Inflammatory macrophage treated with lipopolysaccharide for 4 hours (primary cell): ENCODE measurements at places on chromosomes 2 and 18.

- DNase-seq = no peak
These were observed 137.9 kb downstream of the CDH2 start for GRCh38 chr18:28039078-28039477.

- no peak for DNase-seq
These were observed 432.9 kb downstream of the MTX2 start for GRCh38 chr2:176702131-176702530.

DNA sequence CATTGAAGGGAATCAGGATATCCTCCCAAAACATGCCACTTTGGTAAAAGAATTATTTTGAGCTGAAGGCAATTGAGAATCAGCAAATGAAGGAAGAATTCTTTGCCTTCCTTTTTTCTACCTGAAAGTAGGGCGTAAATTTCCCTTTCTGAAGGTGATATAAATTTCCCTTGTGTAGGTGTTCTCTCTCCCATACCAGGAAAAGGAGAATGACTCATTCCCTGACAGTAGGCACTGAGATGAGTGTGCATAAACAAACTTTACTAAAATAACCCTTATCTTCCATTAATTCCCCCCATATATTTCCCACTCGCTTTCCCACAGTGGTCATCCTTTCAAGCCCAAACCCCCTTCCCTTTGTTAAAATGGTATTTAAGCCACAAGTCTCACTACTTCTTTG lies 1339.0 kb downstream of the LRP1B start:
- DNase-seq = no peak

DNA sequence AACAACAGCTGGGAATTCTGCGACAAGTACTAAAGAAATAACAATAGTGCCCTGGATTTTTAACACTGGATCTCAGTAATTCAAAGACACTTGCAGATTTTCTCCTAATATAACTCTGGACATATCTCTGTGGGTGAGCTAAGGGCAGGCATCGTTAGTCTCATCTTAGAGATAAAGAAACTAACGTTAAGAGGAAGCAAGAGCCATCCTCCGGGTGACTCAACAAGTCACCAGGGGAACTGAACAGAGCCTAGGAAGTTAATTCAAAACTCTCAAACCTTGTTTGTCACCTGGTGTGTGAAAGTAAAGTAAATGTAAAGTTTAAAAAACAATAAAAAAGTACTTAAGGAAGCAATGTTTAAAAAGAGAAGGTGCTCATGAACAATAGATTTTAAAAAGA lies 41.6 kb upstream of the NRP2 start:
- peak; percentile 65 for DNase-seq

DNA sequence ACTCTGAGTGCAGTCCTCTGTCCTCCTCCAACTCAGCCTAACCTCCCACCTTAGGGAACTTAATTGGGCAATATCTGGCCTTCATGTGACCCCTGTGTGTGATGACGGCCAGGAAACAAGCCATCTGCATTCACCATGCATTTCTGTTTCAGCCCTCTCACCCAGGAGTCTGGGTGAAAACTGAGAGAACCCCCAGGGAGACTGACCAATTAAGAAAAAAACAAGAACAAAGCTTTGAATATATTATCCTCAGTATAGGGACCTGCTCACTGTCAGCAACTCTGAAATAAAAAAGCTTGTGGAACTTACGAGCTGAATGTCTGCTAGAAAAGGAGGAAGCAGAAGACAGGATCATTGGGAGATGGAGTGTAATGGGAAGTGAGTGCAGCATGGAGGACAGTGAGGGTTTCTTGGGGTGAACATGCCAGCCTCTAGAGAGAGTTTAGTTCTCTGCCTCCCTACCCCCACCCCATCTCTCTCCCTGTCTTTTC lies 9.5 kb downstream of the MAPRE2 start:
- peak; percentile 57 for DNase-seq

DNA sequence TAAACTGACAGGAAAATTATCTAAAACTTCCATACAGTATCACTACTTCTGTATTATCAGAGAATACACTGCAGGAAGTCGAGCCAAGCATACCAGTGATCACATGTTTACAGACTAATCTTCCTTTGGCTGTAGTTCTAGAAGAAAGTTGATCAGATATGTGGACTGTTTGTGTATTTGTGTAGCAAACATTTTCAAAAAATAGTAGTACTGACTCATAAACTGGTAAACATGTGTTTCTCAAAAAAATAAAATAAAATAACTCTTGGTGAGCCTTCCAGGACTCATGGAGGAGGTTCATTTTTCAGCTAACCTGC lies 148.9 kb upstream of the SLC39A10 start:
- no peak for DNase-seq

- no peak for DNase-seq
These were observed 6.5 kb downstream of the LCLAT1 start for GRCh38 chr2:30453498-30453897.

GRCh38 chr2:208356846-208357574 lies 49.6 kb upstream of the PTH2R start:
- DNase-seq = no peak

DNA sequence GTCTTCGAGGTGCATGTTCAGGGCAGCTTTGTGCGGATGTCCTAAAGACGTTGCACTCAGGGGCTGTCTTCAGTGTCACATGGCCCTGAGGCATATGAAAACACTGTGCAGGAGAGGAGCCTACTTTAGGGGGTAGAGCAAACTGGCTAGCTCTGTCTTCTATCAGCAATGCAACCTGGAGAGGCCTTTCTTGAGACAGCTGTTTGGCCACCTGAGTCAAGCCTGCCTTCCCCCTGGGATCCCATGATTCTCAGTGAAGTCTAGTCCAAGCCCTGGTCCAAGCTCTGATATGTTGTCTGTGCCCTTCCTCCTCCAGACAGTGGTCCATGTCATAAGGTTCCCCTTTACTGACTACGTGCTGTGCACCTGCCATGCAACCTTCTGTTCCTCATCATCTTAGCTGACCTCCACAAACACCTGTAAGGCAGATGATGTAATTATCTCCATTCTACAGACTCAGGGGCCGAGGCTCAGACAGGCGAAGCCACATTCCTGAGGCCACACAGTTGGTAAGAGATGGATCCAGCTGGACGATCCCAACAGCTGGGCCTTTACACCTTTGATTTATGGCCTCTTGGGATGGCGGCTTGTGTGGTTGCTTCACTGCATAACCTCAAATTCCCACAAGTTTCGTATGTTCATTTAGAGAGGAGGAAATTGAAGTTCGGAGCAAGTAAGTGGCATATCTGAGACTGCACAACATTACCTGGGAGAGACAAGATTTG lies 109.9 kb downstream of the COPS8 start:
- no peak for DNase-seq

- no peak for DNase-seq
These were observed 161.0 kb downstream of the ANKRD44 start for GRCh38 chr2:197149546-197149945.

DNA sequence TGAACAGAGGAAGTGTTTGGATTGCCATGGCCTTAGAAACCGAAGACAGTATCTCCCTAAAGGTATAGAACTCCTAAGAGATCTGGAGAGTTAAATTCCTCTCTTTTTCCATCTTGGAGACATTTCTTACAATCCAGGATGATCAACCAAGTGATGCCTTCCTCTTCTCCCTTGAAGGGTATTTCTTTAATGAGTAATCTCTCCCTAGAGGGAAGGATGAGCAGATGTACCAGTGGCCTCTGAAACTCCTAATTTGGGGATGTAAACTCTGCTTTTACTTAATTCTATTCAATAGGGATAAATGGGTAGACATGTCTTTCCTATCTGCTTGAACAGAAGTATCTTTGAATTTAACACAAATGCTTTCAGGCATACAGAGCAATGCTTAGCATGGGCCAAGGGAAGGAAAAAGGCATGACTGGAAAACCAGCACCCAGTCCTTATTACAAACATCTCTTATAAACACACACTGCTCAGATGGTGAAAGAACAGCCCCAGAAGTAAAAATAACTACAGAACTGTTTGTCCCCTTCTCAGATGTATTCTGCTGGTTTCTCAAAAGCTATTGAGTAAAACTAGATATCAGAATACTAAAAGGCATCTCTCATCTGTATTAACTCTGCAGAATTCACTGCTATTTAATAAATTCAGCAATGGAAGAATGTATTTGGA lies 4.7 kb upstream of the THNSL2 start:
- no peak for DNase-seq

GRCh38 chr2:160324161-160324800 lies 124.2 kb upstream of the ITGB6 start:
- DNase-seq = peak; percentile 59

GRCh38 chr2:147110317-147110716 lies 734.5 kb upstream of the ACVR2A start:
- no peak for DNase-seq

DNA sequence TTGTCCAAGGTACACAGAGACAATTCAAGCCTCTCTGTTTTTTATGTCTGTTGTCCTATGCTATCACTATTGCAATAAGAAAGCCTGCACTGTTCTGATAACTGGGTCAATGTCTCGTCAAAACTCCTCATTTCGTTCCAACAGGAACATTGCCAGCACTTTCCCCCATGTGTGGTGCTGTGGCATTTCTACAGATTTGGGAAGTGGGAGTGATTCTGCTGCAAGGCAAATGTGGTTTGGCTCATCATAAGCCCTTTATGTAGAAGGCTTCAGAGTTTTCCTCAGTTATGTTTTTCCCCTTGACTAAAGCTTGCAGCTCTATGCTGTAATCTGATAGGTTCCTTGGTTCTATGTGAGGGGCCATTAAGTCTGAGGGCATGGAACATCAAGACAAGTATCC lies 324.1 kb upstream of the TCF4 start:
- no peak for DNase-seq

DNA sequence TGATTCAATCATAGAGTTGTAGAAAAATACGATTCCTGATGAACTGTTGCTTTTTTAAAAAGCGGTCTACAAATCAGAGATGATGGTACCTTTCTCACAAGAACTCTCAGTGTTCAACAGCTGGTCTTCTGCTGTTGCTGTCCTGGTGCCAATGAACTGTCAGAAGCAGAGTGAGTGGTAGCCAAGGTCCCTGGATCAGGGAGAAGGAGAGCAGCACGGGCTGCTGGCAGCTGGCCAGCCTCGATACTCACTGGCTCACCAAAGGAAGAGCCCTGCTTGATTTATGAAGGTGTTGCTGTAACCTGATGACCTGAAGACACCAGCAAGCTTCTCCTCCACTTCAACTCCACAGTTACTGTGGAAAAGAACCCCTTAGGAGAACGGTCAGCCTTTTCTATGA lies 300.8 kb upstream of the SOX11 start:
- no peak for DNase-seq

- DNase-seq = no peak
These were observed 411.8 kb downstream of the SOX11 start for GRCh38 chr2:6103949-6104348.

- peak; percentile 72 for DNase-seq
These were observed 22.0 kb downstream of the SMAD7 start for GRCh38 chr18:48928787-48929186.

GRCh38 chr2:106094131-106094841 lies 99.8 kb downstream of the UXS1 start:
- DNase-seq = no peak

- peak; percentile 3 for DNase-seq
These were observed 1.1 kb upstream of the NEDD4L start for GRCh38 chr18:58042826-58043490.

GRCh38 chr2:116487336-116487735 lies 1327.2 kb upstream of the DDX18 start:
- no peak for DNase-seq

DNA sequence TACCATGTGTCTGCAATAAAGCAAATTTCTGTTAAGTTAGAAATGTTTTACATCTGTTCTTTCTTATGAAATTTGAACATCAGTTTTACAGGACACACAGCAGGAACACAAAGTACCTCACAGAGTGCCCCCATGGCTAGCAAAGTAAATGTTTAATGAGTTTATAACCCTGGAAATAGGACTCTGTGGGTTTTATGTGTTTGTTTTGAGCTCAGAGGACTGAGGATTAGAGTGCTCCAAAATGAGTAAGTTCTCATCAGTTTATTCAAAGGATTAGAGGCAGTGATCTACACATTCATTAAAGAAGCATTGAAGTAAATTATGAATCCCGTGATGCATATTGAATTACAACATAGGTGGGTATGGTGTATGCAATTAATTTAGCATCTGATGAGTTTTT lies 281.8 kb downstream of the GULP1 start:
- DNase-seq = no peak

DNA sequence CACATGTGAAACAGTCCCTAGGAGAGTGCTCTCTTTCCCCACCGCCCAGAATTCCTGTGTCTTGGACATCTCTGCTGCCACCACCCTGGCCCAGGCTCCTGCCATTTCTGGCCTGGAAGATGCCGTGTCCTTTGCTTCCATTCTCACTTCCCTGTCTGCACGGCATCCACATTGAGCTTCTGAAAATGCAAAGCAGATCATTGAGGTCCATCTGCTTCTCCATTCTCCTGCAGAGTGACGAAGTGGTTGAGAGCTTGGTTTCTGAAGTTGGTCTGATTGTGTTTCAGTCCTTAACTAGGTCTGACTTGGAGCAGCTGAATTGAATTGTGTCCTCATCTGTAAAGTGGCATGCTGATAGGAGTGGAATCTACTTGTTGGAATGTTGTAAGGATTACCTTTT lies 98.7 kb upstream of the MGAT5 start:
- DNase-seq = peak; percentile 71

DNA sequence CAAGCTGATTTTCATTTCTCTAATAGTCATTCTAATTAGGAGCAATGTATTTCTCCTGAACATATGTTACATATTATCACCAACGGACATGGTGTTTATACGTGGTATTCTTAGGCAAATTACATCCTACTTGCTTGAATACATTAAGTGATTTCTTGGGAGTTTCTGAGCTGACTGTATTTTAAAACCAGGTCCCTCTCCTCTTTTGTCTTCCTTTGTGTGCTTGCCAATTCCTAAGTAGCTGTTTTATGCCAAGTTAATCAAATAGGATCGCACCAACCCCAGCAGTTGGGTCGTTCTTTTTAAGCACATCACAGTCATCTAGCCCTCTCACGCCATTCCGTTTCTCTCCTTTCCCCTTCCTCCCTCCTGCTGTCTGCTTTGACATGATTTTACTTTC lies 75.4 kb upstream of the MAP2 start:
- no peak for DNase-seq

DNA sequence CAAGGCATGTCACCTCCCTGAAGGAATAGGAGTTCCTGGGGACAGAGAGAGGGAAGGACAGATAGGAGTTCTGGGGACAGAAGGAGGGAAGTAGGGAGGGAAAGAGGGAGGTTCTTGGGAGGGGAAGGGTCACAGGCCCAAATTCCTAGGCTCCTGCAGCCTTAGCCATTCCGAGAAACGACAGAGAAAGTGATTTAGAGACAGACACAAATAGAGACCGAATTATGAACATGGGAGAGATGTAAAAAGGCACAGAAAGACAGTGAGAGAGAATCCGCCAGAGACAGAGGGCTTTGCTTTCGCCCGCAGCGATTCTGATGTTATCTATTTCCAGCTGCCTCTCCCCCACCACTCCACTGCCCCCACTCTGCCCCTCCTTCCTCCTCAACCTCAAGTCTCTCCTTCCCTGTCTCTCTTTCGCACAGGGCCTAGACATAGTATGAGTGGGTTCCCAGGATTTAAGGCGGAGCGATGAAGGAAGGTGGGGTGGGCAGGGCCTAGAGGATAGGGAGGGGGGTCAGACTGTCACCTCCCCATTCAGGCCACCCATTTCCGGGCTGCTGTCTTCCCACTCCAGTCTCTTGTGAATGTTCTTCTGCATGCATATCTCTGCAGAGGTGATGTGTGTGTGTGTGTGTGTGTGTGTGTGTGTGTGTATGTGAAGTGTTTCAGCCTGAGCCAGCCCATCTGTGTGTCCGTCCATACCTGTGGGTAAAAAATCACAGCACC lies 3.3 kb upstream of the WNT6 start:
- no peak for DNase-seq
